ENCODE measurements at places on chromosomes 3 and 15.
A peak's percentile ranks its signal among the peaks of the same experiment; 100 is the strongest.

GRCh38 chr15:25718597-25718996, 144.5 kb downstream of the ATP10A start:
- no peak for DNase-seq

- no peak for DNase-seq
These were observed 2.3 kb downstream of the SUCNR1 start for GRCh38 chr3:151875759-151876158.

- no peak for DNase-seq
These were observed 91.0 kb upstream of the CBLB start for GRCh38 chr3:105959851-105960250.

GRCh38 chr15:39429898-39430357, 151.0 kb upstream of the THBS1 start:
- DNase-seq: peak; percentile 94

GRCh38 chr3:14152233-14152962, 26.0 kb downstream of the XPC start:
- DNase-seq: no peak

All from fibroblast of skin of right biceps (primary cell).